NCI-H460 (cell line): ENCODE measurements at places on chromosomes 5 and 9.

DNA sequence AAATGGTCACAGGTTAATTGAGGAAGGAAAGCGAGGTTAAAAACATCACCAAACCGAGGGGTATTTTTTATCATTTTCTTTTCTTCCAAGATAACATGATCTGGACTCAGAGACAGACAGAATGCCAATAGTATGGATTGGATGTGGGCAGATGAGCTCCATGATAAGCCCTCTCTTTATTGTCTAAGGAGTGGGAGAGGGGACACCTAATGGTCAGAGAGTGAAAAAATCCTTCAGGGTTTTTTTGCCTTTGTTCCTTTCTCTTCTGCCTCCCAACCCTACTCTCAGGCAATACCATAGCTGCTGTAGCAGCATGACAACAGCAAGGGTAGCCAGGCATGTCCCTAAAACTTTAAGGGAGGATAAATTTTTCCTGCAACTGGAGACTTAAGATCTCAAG, 94.7 kb downstream of the DIRAS2 start:
- peak; percentile 11 for DNase-seq

GRCh38 chr5:89395111-89395510, 512.1 kb upstream of the MEF2C start:
- DNase-seq, result no peak

DNA sequence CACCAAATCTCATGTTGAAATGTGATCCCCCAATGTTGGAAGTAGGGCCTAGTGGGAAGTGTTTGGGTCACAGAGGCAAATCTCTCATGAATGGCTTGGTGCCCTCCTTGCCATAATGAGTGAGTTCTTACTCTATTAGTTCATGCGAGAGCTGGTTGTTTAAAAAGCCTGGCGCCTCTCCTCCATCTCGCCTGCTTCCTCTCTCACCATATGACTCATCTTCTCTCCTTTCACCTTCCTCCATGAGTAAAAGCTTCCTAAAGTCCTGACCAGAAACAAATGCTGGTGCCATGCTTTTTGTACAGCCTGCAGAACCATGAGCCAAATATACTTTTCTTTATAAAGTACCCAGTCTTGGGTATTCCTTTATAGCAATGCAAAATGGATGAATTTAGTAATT, 20.9 kb upstream of the ARHGAP26 start:
- DNase-seq, result no peak

DNA sequence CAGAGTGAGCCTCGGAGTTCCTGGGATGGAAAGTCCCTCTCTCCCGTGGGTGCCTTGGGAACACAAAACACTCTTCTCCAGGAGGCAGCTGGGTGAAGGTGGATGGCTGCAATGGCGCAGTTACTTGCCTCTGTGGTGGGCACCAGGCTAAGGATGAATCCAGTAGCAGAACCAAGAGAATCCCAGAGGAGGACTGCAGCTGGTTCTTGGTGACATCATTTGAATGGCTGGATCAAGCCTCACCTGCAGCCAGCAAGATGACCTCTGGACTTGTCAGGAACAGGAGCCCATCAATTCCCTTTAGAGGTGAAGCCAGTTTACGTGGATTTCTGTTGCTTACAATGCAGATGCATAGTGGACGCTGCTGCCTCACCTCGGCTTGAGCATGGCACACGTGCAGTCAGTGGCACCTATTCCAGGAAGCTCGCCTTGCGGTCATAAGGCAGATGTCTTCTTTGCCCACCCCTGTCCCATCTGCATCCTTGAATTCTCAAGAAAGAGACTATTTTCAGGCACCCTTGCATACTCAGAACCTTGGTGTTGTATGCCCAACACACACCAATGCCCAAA, 34.1 kb upstream of the ADAMTS2 start:
- DNase-seq, result no peak

DNA sequence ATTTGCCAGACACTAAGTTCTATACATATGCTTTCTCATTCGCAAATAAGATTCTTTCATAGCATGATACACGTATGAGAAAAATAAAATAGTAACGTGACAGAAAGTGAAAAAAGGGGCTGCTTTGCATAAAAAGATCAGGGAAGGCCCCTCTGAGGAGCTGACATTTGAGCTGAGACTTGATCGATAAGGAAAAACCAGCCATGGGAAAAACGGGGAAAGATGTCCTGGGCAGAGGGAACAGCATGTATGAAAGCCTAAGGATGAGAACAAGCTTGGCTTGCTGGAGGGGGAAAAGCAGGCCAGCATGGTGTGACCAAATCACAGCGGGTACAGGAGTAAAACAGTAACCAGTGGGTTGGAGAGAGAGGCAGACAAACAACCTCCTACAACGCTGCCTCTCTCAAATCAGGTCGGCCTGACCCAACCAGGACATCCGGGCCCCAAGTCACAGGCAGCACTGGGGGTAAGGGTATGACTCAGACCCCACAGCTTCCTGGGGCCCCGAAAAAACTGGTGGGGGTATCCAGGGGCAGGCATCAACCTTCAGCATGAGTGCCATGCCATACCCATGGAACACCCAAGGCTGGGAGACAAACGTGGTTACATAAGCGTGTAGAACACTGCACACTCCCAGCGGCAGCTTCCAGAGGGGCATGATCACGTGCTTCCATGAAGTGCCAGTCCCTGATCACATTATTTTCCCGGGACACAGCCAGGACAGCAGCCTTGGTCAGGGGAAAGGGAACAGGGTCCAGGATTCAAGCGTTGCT, 2.2 kb downstream of the TNIP1 start:
- DNase-seq, result no peak

GRCh38 chr5:57598756-57599155, 116.1 kb upstream of the ACTBL2 start:
- DNase-seq, result no peak

GRCh38 chr5:170880084-170880483, 18.3 kb downstream of the RANBP17 start:
- no peak for DNase-seq

GRCh38 chr5:10627160-10627701, 63.4 kb downstream of the ANKRD33B start:
- DNase-seq, result no peak

DNA sequence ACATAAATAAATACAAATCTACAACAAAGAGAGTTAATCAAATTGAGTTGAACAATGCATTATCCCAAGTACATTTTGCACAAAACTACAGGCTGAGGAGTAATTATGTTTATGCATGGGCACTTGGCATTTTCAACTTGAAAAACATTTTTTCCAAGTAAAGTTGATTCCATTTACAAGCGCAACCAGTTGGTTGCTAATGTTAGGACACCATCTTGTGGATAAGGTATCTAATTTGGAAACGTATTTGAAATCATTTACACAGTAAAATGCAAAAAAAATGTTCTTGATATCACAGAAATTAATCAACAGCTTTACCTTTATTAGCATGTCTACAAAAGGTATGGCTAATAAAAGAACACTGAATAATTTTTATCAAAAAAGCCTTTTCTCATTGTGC, 18.8 kb downstream of the FTMT start:
- DNase-seq, result peak; percentile 7

DNA sequence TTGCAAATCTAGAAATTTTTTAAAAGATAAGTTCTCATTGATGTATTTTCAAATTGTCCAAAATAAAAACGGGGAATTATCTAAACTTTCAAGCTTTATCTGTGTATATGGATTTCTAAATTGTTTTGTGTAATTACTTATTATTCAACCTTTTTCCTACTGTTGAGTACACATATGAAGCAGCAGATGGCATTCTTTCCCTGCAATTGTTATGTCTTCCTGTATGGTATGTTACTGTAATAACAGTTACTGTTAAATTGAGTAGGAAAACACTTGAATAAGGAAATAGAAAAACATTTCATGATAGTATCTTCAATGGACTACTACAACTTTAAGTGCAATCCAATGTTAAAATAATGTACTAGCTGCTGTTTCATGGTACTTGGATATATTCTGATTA, 124.8 kb downstream of the RANBP17 start:
- DNase-seq, result peak; percentile 3

DNA sequence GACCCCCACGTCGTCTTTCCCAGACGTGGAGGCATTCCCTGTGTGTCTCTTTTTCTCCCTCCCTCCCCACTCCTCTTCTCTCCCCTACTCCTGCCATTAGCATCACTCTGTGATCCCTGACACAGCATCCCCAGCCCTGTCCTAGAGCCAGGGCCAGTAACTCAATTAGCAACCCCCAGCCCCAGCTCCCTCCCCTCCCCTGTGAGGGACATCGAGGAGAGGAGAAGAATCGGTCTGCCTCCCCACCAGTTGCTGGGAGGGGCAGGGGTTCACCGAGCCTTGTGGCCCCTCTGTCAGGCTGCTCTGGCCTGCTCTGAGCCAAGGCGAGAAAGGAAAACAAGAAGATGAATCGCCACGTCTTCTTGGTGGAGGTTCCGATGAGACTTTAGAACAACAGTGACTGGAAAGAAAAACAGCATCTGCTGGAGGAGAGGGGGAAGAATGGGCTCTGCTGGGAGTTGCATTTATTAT, 123.1 kb downstream of the PAPPA start:
- no peak for DNase-seq

- DNase-seq, result no peak
Measured at GRCh38 chr9:136673975-136674785, 11.5 kb downstream of the EGFL7 start.

GRCh38 chr5:56170557-56170956, 62.6 kb downstream of the ANKRD55 start:
- no peak for DNase-seq

GRCh38 chr5:125050926-125051325, 304.5 kb upstream of the ZNF608 start:
- DNase-seq, result no peak

DNA sequence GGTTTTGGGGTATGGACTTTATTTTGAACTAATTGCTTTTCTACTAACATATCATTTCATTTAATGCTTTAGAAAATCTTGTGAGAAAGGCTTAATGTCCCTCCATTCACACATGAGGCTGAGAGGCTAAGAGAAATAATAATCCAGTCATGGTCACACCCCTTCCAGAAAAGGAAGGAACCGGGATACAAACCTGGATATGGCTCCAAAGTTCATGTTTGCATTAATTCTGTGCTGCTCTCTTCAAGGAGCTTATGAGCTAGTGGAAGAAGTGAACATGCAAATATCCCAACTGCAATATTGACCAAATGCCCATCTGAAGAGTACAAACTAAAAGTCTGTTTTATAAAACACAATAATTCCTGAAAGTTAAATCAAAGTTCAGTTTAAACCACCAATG, 732.1 kb upstream of the RIOK2 start:
- DNase-seq, result no peak

GRCh38 chr9:91177661-91178280, 183.9 kb downstream of the AUH start:
- no peak for DNase-seq

DNA sequence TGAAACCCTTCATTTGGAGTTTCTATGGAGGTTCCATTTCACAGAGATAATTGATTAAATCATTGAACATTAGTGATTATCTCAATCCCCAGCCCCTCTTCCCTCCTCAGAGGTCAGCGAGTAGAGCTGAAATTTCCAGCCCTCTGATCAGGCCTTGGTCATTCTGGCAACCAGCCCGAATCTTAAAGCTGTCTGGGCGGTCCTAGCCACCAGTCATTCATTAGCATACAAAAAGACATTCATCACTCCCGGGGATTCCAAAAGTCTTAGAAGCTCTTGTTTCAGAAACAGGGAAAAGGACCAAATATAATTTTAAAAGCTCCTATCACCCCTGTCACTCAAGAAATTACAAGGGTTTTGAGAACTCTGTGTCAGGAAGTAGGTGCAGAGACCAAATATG, 41.3 kb downstream of the ZNF474 start:
- no peak for DNase-seq

DNA sequence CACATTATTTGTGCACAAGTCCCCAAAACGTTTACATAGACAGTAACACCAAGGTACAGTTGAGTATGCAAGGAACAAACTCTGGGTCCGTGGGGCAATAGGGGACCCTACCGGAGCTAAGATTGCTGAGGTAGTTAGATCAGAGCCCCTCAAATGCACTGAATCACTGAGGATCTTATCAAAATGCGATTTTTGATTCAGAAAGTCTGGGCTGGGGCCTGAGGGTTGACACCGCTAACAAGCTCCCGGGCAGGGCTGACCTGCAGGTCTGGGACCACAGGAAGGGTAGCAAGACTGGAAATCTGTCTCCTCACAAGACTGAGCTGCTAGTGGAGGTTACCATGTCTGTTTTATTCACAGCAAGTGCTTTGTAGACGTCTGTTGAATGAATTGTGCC, 1.8 kb upstream of the IL3 start:
- DNase-seq, result no peak

DNA sequence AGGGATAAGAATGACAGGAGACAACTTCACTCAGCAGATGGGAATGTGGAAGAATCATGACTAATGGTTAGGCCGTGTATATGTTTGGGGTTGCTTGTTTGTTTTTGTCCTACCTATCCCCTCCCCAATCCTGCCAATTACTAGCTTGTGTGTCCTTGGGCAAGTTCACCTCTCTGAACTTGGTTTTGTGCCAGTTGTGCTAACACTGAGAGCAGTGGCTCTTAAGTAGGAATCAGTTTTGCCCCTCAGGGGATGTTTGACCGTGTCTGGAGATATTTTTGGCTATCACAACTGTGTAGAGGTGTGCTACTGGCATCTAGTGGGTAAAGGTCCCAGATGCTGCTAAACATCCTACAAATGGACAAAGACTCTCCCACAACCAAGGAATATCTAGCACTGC, 287.0 kb downstream of the DMRT2 start:
- DNase-seq, result no peak

GRCh38 chr5:55363856-55364255, 56.1 kb downstream of the MTREX start:
- DNase-seq, result no peak

DNA sequence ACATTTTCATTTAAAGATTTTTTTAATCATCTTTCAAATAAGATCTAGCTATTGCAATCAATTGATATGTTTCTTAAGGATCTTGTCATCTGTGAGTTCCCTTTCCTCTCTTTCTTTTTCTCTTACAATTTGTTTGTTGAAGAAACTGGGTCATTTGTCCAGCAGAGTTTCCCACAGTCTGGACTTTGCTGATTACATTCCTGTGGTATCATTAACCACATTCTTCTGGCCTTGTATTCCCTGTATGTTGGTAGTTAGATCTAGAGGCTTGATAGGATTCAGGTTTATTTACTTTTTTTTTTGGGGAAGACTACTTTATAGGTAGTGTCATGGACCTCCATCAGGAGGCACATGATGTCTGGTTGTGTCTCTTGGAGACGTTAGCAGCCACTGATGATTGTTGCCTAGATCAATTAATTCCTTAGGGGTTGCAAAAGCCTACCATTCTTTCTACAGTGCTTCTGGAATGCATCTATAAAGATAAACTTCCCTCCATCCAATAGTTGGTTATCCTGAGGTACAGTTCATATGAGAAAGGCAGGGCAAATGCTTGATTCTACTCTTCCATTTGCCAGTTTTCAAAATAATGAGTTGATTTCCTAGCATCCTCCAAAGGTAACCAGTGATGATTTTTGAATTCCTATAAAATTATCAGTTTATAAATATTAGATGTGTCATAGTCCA, 14.3 kb downstream of the PDE8B start:
- DNase-seq, result no peak

- no peak for DNase-seq
Measured at GRCh38 chr5:167155387-167156005, 1135.9 kb upstream of the WWC1 start.
